ENCODE measurements at places on chromosomes 7 and 10.

DNA sequence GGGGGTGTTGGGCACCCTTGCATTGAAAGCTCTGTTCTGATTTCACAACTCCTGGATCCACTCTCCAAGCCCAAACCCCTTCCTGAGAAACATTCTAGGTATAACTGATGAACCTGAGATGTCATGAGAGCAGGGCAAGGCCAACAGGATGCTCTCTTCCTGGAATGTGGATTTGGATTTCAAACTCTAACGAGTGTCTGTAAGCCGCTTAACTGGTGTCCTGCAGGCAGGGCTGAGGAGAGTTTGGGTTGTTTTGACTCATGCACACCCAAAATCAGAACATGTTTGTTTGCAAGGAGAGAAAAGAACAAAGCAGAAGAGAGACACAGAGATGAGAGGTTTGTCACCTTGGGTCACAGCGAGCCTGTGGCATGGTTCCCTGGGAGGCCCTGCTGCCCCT is 24.6 kb upstream of the AKR1E2 start:
- DNase-seq, result no peak

GRCh38 chr10:104317726-104318299 is 20.5 kb downstream of the ITPRIP start:
- peak; percentile 62 for DNase-seq

- DNase-seq, result no peak
Measured at GRCh38 chr10:127102176-127102575, 94.2 kb downstream of the INSYN2A start.

- DNase-seq, result no peak
Measured at GRCh38 chr7:19091550-19092200, 25.8 kb downstream of the TWIST1 start.

GRCh38 chr7:121623130-121623872 is 227.2 kb upstream of the FAM3C start:
- DNase-seq, result no peak

DNA sequence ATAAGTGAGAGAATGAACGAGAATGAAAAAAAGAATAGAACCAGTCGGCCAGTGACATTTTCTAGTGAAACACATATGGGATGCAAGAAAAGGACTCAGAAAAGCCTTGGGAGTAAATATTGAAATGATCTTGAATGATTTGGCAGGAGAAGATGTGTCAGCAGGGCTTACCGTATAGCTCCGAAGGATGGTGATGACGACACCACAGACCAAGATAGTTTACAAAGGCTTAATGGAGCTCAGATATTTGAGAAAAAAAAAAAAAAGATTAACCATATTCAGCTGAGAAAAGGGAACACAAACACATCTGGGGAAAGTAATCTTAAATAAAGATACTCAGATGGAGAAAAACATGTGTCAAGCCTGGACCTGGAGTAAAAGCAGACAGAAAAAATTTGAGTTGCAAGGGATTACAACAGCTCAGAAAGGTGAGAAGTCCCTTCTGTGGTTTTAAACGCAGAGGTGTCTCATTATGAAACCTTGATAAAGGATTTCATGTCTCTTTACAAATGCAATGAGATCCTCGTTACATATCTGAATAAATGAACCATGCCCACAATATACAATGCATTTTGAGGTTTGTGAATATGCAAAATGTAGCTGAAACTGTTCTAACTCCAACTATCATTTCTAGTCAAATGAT is 36.0 kb downstream of the DNAJB9 start:
- DNase-seq, result no peak

DNA sequence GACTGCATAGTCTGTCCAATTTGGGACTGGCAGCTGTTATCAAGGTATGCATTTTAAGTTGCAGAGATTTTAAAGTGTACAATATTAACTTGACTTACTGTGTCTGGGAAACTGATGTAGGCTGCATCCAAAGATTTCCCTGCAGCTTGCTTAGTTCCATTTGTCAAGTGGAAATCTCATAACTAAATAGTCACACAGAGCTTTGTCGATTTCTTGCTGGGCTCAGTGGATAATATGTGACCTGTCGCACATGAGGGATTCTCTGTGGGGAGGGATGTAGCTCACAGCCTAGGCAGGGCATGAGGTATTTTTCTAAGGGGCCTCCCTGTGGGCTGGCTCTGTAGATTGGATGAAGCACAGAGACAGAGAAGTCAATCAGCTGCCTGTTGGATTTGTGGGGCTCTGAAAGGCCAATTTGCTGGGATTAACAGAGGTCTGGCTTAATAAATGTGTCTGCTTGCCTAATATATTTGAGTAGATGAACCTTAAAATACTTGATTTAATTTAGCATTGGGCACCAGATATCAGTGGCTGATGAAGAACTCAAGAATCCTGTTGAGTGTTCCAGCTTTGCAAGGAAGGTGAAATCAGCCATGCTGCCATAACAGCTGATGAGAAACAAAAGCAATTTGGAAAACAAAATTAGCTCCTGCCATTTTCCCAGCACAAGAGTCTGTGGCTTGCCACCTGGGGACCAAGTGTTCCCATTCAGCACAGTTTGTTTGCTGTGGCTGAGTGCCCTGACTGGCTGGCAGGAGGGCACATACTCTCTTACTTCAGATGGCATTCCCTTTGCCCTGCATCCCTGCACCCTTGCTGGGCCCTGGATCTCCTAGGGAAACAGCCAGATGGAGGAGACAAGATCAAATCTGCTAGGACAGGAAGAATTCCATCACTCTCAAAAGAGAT is 598.5 kb downstream of the SORCS3 start:
- no peak for DNase-seq

- no peak for DNase-seq
Measured at GRCh38 chr7:154858836-154859537, 143.9 kb downstream of the PAXIP1 start.

DNA sequence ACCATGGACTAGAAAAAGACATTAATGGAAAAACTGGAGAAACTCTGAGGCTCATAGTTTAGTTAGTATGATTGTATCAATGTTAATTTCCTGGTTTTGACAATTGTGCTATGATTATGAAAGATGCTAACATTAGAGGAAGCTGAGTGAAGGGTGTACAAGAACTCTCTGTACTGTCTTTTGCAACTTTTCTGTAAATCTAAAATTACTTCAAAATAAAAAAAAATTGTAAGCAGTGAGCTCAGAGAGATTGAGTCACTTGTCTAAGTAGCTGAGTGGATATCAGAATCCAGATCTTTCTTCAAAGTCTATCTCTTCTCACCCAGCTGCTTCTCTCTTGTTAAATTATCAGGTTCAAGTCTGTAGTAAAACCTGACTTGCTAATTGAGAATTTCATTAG is 181.1 kb downstream of the PLCE1 start:
- DNase-seq, result peak; percentile 23

GRCh38 chr7:99393355-99394187 is 14.8 kb downstream of the PDAP1 start:
- no peak for DNase-seq

DNA sequence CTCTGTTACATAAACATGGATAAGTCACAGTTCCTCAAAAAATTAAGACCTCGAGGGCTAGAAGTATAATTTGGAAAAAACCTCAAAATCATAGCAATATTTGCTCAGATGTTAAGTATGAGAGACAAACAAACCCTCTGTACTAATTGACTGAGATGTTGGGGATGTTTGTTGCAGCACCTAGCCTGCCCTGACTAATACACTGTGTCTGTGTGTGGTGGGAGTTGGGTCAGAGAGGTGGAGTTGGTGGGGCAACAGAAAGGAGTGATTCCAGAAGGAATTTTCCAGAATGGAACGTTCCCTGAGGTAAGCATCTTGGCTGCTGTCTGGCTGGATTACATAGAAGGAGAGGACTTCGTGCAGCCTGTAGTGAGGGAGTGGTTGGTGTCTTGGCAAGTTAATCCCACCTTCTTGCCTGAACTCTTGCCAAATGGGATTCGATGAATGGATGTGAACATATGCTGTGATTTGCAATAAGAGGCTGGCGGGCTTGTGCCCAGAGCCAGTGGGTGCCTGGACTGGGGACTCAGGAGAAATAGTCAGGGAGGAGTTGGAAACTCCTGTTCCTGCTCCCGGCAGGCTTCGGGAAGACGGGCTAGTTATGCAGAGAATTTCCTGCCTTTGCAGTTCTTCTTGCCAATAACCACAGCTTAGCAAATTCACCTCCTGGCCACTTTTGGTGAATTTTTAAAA is 9.3 kb upstream of the FAM180A start:
- DNase-seq, result peak; percentile 75

GRCh38 chr10:82319562-82319961 is 444.6 kb downstream of the NRG3 start:
- DNase-seq, result no peak

- DNase-seq, result no peak
Measured at GRCh38 chr10:64093946-64094535, 572.8 kb downstream of the REEP3 start.

DNA sequence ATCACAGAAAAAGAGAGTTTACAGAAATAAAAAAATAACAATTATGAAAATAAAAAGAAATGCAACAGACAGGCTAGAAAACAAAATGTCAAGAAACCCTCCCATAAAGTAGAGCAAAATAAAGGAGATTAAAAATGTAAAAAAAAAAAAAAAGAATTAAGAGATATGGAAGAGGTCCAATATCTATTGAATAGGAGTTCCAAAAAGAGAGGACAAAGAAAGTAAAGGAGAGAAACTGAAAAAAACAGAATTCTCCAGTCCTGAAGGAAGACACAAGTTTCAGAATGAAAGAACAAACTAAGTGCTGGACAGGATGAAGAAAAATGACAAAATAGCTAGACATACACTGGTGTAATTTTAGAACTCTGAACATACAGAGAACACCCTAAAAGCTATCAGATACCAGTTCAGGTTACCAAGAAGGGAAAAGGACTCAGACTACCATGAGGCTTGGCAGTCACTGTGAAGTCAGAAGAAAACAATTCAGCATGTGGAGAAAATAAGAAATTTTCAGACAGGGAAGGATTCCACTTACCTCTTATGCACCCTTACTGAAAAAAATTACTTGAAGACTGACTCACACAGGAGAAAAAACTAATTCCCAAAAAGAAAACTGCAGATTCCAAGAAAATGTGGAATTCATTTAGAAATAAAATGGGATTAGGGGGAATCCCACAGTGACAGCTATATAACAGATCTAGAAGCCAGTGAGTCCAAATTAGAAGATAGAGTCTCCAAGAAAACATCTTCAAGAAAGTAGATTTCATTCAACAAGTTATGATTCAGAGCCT is 40.4 kb upstream of the ABLIM1 start:
- no peak for DNase-seq
